Upper lobe of left lung (tissue), 6 donors: ENCODE measurements at places on chromosomes 1 and 21.

- no peaks in the 10 kb centered on the region for H3K27me3 ChIP-seq
- H3K27ac ChIP-seq: peak within 1 kb of the TSS; percentile 94
- H3K4me1 ChIP-seq: peaks cover 69% of the 10 kb centered on the region
These were observed at the start of gene FGR for GRCh38 chr1:27634985-27635367. FGR (minus strand) TSS chr1:27635185; CDS start chr1:27623916, 11,269 bp downstream.

- no peaks in the 10 kb centered on the region for H3K27me3 ChIP-seq
- no peaks in the 10 kb centered on the region for H3K36me3 ChIP-seq
- H3K4me1 ChIP-seq: peaks cover 9% of the 10 kb centered on the region
- H3K27ac ChIP-seq: peak within 1 kb of the TSS; percentile 61
These were observed at the start of gene SLC45A3 for GRCh38 chr1:205680073-205680851. SLC45A3 (minus strand) TSS chr1:205680509; CDS start chr1:205664656, 15,853 bp downstream.

- H3K4me1 ChIP-seq: no peaks in the 10 kb centered on the region
- H3K27ac ChIP-seq: no peak overlapping the region
- no peak for DNase-seq
- H3K4me3 ChIP-seq: no peak overlapping the region
These were observed 23.8 kb upstream of the APP start for GRCh38 chr21:26194326-26194725.

DNA sequence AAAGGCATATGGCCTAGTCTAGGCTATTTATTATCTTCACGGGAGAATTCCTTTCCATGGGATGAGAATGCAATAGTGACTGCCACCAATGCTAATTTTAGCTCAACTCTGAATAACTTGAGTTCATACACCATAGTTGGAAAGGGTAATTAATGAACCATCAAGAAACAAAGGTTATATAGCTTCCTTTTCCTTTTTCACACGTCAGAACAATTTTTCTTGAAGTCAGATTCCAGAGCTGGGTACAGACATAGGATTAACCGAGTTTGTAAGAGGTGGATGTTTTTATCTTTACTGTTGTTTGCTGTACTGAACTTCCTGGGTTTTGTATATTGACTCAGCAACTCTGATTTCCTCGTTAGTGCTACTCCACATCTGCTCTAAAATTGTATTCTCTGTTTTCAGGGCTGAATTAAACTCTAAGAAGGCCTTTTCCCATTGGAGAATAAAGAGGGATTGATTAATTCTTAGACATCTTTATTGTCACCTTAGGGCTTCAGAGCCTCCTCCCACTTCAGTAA is 262.0 kb downstream of the NUF2 start:
- no peaks in the 10 kb centered on the region for H3K27me3 ChIP-seq
- no peaks in the 10 kb centered on the region for H3K36me3 ChIP-seq
- no peak overlapping the region for H3K4me3 ChIP-seq
- no peak overlapping the region for H3K27ac ChIP-seq

DNA sequence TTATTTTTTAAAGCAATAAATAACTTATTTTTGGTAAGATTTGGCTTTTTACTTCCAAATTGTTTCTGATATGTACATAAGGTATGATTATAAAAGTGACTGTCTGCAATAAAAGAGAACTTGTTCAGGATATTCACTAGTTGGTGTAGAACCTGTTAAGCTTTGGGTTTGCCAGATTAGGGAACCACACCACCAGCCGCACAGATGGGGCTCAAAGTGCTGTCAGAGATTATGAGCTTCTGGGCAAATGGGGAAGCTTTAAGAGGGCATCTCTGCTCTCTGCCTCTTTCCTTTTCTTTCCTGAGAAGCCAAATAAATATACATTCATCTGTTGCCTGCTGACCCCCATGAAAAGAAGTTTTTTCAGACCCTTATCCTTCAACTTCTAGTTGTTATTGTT is 25.4 kb downstream of the IVNS1ABP start:
- peaks cover 3% of the 10 kb centered on the region for H3K36me3 ChIP-seq
- H3K4me3 ChIP-seq: no peak overlapping the region
- H3K27ac ChIP-seq: no peak overlapping the region
- H3K4me1 ChIP-seq: no peaks in the 10 kb centered on the region
- no peaks in the 10 kb centered on the region for H3K27me3 ChIP-seq
- DNase-seq: no peak

- no peaks in the 10 kb centered on the region for H3K36me3 ChIP-seq
- peaks cover 37% of the 10 kb centered on the region for H3K27me3 ChIP-seq
- H3K27ac ChIP-seq: no peak overlapping the region
- no peak for DNase-seq
- H3K4me1 ChIP-seq: no peaks in the 10 kb centered on the region
These were observed 1.0 kb downstream of the LIN28A start for GRCh38 chr1:26411624-26412074.

DNA sequence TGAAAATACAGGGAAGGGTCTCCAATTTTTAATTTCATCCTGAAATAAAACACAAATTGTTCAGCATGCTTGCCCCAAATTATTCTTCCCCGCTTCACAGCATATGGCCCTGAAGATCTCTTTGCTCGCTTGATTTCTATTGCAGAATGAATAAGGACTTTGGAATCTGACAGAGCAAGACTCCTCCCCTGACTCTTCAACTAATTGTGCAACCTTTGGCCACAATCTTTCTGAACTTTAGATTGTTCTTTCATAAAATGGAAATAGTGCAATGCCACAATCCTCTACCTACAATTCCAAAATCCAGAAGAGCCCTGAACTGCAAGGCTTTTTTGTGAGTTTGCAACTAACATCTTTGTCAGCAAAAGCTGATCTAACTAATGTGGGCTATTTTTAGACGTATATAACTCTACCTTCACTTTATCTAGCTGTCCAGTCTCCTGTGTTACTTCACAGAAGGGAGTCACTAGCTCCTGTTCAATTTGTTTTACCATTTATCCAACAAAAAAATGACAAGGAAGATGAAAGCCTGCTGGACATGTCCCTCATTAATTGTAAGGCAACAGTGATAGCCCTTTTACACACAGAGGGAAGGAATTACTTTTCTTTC is 13.4 kb downstream of the RNASEL start:
- no peak overlapping the region for H3K27ac ChIP-seq
- H3K4me1 ChIP-seq: peaks cover 4% of the 10 kb centered on the region
- peaks cover 17% of the 10 kb centered on the region for H3K36me3 ChIP-seq
- no peak overlapping the region for H3K4me3 ChIP-seq

DNA sequence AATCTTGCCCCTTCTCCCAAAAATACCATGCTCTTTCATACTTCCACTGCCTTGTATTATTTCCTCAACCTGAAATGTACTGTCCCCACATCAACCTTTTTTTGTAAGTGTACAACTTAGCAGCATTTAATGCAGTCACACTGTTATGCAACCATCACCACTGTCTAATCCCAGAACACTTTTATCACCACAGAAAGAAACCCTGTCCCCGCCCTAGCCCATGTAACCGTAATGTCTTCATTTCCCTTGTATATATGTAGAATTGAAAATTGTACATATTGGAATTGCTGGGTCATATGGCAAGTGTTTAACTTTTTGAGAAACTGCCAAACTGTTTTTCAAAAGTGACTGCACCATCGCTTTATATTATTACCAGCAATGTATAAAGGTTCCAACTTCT is 37.4 kb downstream of the PTP4A2 start:
- H3K27me3 ChIP-seq: no peaks in the 10 kb centered on the region
- peaks cover 12% of the 10 kb centered on the region for H3K4me1 ChIP-seq
- no peak overlapping the region for H3K27ac ChIP-seq
- H3K4me3 ChIP-seq: no peak overlapping the region
- DNase-seq: no peak

GRCh38 chr1:41486371-41487125 is 2.1 kb upstream of the EDN2 start:
- H3K27me3 ChIP-seq: no peaks in the 10 kb centered on the region
- H3K36me3 ChIP-seq: no peaks in the 10 kb centered on the region
- no peak for DNase-seq
- no peak overlapping the region for H3K4me3 ChIP-seq

GRCh38 chr1:225677350-225678124 is 24.6 kb upstream of the ENAH start:
- H3K36me3 ChIP-seq: no peaks in the 10 kb centered on the region
- peak; percentile 67 for DNase-seq
- no peak overlapping the region for H3K27ac ChIP-seq
- H3K4me1 ChIP-seq: no peaks in the 10 kb centered on the region

GRCh38 chr1:160772331-160772730 is 23.6 kb upstream of the LY9 start:
- no peak for DNase-seq
- no peaks in the 10 kb centered on the region for H3K27me3 ChIP-seq
- no peaks in the 10 kb centered on the region for H3K4me1 ChIP-seq

DNA sequence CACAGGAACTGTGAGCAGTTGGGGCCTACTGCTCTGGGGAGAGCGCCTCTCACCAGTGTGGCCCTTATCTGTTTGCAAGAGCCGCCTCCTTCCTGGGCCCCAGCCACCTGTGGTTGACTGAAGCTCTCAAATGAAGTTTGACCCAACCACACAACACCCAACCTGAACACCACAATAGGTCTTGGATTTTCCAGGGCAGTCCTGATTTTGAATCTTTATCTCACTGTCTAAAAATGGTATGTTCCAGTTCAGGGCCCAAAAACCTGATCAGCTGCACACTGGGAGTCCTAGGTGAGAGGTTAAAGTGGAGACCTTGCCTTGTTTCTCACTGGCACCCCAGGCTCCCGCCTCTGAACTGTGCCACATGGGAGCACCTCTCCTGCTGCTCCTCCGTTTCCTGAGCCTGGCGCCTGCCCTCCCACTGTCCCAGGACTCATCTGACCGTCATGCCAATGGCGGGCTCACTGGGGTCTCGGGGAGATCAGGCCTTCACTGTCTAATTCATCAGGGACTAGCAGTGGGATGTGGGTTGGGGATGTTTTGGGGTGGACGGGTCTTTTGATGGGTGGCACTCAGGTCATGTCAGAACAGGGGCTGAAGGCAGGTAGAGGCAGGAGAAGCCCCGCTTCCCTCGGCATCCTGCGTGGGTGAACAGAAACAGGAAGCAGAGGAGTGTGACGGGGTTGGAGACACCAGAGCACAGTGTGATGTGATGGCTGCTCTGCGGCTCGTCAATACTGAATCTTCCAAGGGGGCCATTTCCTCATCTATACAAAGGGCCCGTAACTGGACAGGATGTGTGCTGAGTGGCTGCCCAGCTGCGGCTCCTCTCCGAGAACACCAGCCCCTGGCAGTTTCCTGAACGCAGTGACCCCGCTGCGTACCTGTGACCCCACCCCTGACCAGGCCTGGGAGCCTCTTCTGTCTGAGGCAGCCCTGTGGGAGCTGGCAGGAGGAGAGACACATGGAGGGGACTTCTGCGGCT is 59.6 kb upstream of the ITPKB start:
- peaks cover 13% of the 10 kb centered on the region for H3K4me1 ChIP-seq
- peak overlapping the region; percentile 73 for H3K27ac ChIP-seq
- H3K36me3 ChIP-seq: no peaks in the 10 kb centered on the region
- no peaks in the 10 kb centered on the region for H3K27me3 ChIP-seq
- DNase-seq: no peak

DNA sequence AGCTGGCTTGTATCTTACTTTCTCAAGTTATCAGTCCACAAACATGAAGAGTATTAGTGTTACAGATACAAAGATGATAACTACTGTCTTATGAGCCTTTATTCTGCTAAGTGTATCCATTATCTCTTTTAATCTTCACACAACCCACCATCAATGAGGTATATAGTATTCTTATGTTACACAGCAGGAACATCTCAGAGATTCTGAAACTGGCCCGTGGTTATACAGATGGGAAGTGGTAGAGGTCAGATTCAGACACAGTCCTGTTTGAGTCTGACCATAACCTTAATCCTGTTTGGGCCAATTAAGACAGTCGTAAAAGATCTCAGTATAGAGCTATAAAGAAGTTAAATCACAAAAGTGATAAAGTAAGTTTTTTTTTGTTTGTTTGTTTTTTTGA is 5.1 kb upstream of the TMEM269 start:
- peaks cover 2% of the 10 kb centered on the region for H3K4me1 ChIP-seq
- no peak overlapping the region for H3K27ac ChIP-seq
- no peaks in the 10 kb centered on the region for H3K27me3 ChIP-seq
- peaks cover 12% of the 10 kb centered on the region for H3K36me3 ChIP-seq

GRCh38 chr1:40423264-40423642 is 27.0 kb upstream of the ZFP69B start:
- H3K27me3 ChIP-seq: no peaks in the 10 kb centered on the region
- H3K4me3 ChIP-seq: no peak overlapping the region
- DNase-seq: no peak
- H3K36me3 ChIP-seq: no peaks in the 10 kb centered on the region

DNA sequence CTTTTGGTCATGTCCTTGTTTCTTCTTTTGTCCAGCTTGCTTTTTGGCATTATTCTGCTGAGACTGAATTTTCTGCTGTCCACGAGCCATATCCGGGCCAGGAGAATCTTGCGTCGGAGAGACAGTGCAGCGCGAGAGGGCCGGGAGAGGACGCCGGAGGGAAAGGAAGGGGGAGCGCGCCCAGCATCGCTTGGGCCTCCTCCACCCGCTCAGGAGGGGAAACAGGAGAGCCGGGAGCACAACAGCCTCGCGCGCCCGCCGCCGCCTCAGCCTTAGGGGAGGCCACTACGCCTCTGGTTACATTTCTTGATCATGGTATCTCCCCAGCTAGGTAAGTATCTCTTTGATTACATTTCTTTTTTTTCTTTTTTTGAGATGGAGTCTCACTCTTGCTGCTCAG is 7.4 kb upstream of the DEGS1 start:
- H3K4me1 ChIP-seq: no peaks in the 10 kb centered on the region
- H3K27me3 ChIP-seq: no peaks in the 10 kb centered on the region
- no peaks in the 10 kb centered on the region for H3K36me3 ChIP-seq

DNA sequence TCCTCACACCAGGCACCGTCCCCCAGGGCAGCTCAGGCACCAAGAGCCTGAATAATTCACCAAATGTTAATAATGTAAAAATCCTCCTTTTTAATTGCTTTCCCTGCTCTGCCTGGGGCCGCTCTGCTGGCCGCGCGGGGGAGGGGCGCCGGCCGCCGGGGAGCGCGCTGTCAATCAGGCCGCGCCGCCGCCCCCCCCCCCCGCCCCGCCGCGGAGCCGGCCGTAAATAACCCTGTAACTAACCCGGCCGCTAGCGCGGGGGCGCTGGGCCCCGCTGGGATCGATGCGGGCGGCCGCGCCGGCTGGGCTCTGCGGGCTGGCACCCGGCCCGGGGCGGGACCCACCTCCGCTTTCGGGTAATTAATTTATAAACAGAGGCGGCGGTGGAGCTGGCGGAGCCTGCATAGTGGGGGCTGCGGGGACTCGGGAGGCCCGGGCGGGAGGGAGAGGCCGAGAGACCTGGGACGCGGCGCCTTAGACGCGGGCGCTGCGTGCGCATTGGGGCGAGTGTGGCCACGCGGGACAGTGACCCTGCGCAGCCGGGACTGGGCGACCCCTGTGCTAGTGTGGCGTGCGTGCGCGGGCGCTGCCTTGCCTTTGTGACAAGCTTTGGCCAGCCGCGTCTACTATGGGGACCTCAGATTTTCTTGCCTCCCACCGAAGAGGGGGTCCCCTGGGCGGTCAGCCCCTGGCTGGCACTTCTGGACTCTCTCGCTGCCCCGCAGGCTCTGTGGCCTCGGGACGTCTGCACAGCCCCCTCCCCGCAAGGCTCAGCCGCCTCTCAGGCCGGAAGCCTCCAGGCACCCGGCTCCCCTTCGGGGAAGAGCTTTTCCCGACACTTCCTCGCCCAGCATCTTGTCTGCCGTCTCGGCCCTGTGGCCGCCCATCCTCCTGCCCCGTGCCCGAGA is 16.6 kb downstream of the SAMD11 start:
- H3K36me3 ChIP-seq: peaks cover 12% of the 10 kb centered on the region
- peaks cover 6% of the 10 kb centered on the region for H3K27me3 ChIP-seq
- H3K4me1 ChIP-seq: peaks cover 40% of the 10 kb centered on the region
- H3K4me3 ChIP-seq: peak overlapping the region; percentile 47

- H3K27ac ChIP-seq: no peak overlapping the region
- no peaks in the 10 kb centered on the region for H3K27me3 ChIP-seq
- no peak overlapping the region for H3K4me3 ChIP-seq
- no peaks in the 10 kb centered on the region for H3K4me1 ChIP-seq
- no peak for DNase-seq
These were observed 147.7 kb upstream of the ARHGEF16 start for GRCh38 chr1:3306583-3307291.
